HS-27A (cell line): ENCODE measurements at places on chromosomes 16 and 17.

DNA sequence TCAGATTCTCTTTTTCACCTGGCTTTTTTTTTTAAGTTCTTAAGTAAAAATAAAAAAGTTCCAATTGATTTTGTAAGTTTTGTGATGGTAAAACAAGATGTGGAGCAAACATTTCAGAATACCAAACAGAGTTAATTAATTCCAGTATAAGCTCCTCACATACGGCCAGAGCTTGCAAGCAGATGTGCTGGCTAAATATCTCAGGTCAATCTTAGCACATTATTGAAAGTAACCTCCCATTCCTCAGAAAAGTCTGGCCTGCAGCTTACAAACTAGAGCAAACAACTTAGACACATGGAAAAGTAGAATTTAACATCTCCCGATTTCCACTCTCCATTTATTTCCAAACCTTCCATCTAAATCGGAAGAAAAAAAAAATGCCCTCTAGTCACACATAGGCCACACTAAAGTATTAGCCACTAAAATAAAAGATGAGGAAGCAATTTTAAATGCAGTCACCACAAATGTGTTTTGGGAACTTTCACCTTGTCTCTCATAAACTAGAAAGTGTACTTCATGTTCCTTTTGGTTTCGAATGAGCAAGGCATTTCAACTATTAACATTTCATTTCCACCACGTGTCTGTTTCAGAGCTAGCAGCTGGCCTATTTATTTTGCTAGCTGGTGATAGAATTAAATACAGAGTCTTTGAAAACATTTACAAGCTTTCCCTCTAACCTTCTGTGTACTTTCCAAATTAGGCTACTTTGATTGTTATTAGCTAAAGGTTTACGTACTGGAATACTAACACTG, 143.3 kb downstream of the STX8 start:
- DNase-seq = no peak

GRCh38 chr17:1731194-1731506, 6.6 kb downstream of the WDR81 start:
- DNase-seq = no peak

GRCh38 chr17:7478276-7479212, 887 bp downstream of the ZBTB4 start:
- DNase-seq = no peak

- DNase-seq = no peak
These were observed 42.5 kb downstream of the PLCG2 start for GRCh38 chr16:81821436-81822128.

DNA sequence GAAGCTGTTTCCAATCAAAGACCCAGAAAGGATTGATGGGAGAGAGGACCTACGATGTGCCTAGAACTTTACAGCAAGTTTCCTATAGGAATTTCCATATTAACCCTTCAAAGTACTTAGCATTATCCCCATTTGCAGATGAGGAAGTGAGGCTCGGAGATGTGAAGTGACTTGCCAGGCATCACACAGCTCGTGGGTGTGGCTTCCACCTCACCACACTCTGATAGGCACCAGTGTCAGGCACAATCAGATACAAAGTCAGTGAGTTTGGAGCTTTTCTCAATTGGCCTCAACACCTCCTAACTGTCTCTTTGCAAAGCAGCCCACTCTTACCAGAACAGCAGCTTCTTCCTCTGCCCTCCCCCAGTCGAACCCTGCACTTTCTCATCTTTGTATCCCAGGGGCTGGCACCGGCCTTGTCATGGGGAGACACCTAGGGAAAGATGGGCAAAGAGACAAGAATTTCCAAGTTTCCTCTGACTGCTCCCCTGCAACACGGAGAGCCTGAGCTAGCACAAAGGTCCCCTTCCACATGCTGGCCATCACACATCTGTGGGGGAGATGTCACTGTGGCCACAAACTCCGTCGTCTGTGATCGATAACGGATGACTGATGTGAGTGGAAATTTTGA, 37.4 kb upstream of the CCL1 start:
- DNase-seq = no peak

DNA sequence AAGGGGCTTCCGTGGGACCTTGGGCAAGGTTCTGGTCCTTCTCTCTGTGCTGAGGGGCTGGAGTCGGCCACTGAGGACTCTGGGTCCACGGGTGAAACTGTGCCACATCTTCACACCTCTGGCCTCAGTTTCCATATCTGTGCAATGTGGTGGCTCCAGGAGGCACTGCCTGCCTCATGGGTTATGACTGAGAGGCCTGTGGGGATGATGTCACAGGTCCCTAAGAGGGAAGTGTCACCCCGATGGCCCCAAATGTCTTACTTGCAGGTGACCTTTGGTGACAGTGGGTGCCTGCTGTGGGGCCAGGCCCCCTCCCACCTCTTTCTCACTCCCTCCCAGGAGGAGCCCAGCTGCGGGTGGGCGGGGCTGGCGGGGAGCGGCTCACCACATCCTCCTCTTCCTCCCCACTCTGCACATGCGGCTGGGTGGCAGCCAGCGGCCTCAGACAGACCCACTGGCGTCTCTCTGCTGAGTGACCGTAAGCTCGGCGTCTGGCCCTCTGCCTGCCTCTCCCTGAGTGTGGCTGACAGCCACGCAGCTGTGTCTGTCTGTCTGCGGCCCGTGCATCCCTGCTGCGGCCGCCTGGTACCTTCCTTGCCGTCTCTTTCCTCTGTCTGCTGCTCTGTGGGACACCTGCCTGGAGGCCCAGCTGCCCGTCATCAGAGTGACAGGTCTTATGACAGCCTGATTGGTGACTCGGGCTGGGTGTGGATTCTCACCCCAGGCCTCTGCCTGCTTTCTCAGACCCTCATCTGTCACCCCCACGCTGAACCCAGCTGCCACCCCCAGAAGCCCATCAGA, at the start of gene IL21R:
TSS of gene IL21R (plus strand) at position 407 of the 801 bp plus-strand sequence. CDS start 27,898 bp downstream, outside the sequence.
- no peak for DNase-seq
